ENCODE measurements at places on chromosomes 5 and 9.

- DNase-seq, result no peak
These were observed 89.5 kb upstream of the ARRDC3 start for GRCh38 chr5:91472631-91473030.

DNA sequence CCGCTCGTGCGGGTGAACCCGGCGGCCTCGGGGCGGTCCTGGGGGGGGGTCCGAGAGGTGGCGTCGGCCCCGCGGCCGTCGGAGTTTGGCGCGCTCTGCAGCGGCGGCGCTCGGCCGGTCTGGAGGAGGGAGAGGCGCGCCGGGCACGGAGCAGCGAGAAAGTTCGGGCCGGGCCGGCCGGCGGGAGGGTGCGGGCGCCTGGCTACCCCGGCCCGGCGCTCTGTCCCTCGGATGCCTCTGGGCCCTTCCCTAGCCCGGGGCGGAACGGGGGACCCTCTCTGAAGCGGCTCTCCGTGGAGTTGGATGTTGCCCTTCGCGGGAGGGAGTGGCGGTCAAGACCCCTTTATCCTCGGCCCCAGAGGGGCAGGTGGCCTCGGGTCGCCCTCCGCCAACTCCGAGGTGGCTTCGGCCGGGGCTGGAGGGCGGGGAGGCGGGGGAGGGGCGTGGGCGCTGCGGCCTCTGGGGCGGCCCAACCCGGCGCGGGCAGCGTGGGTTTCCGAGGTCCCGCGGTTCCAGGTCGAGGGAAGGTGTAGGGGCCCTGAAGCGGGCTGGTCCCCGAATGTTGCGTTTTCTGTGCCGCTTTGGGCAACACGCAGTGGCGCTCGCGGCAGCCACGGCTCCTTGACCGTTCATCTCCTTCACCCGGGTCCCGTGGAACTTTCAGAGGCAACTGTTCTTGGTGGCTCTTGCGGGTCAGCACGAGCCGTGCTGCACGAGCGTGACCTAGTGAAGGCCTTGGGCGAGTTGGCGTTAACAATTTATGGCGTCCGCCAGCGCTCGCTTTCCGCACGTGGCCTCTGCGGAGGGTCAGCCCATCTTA lies 290.5 kb downstream of the DOCK8 start:
- DNase-seq, result no peak

DNA sequence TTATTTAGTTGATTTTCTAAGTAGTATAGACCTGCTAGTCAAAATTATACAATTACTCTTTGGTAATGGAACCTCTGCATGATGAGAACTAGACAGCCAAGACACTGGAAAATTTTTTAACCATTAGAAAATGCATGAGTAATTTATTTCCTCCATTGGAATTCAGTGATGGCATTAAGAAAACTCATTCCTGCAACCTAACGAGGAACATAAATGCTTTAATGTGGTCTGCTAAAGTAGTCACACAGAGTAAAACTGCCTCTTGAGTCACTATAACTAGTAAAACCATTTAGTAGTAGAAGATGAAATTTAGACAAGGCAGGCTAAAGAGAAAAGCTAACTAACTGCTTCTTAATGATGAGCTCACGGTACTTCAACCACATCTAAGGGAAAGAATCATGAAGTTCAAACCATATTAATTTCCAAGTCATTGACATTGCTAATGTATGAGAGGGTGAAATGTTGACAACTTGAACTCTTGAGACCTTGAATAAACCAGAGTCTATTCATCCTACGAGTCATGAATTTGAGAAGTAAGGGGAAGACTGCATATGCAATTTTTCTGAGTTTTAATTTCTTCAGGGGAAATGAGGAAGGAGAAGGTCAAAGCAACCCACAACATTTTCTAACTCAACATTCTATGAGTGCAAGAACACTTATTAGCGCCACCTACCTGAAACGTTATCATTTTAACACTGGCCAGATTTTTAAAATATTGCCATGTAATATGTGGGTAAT lies 74.4 kb downstream of the GLIS3 start:
- DNase-seq, result no peak

DNA sequence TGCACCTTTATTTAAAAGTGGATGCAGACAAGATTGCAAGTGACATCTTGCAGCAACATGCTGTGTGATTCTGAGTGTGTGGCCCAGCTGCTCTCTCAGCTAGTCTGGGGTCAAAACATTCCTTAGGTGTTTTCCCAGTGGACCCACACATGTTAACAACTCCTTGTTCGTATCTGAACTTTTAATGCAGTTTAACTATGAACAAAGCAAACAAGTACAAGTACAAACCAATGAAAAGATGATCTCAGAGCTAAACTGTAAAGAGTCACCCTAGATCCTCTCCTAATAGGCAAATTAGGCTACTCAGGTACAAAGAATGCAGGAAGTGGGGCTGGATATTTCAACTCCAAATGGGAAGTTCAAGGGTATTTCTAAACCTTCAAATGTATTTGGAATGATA lies 108.4 kb downstream of the ENTREP1 start:
- no peak for DNase-seq

DNA sequence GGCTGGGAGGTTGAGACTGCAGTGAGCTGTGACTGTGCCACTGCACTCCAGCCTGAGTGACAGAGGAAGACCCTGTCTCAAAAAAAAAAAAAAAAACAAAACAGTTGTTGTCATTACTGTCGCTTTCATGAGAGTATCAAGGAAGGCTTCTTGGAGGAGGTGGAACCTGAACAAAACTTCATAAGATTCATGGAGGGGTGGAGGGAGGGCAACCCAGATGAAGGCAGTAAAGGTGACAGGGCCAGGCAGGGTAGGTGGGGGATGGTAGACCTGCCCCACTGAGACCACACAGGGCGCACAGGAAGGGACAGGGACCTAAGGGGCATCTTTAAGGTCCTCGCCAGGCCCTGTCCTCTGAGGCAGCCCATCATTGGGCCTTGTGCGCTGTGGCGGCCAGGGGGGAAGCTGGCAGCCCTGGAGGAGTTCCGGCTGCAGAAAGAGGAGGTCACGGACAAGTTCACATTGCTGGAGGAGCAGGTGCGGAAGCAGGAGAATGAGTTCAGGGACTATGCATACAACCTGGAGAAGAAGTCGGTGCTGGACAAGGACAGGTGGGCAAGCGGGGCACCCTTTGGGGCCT lies 3.5 kb downstream of the CFAP157 start:
- DNase-seq, result no peak

GRCh38 chr9:88435336-88435735 lies 47.1 kb downstream of the SPIN1 start:
- no peak for DNase-seq

DNA sequence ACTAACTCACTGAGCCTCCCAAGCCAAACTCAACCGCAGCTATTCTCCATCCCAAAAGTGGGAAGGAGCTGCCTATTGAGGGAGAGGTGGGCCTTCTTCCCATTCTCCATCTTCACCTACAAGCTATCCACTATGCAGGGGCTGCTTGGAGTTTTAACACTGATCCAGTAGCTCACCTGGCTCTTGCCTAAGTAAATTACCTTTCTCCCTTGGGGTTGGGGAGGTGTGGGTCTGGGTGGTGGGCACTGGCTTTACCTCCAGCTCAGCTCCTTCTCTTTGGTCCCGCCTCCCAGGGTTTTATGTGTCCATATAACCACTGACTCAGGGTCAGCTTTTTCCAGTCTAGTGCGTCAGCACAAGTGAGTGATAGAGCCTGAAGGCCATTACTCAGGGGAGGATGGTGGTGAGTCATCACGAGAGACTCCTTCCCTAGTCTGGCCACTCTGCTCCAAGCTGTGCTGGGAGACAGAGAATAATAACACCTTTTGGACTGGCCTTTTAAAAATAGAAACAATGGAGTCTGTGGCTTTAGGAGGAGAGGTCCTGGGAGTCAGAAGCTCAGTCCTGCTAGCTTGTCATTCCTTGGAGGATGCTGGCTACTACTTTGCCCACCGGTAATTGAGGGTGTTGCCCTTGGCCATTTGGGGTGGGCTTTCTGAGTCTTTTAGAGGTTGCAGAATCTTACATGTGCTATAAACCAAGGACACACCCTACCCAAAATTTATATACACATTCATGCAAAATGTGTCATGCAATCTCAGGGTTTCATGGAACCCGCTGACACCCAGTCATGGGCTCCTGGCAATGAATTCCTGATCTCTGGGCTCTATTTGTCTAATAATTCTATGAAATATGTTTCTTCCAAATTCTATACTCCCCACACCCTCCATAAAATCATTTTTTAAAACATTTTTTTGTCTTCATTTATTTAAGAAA lies 35.6 kb upstream of the ATP6V1G1 start:
- no peak for DNase-seq

DNA sequence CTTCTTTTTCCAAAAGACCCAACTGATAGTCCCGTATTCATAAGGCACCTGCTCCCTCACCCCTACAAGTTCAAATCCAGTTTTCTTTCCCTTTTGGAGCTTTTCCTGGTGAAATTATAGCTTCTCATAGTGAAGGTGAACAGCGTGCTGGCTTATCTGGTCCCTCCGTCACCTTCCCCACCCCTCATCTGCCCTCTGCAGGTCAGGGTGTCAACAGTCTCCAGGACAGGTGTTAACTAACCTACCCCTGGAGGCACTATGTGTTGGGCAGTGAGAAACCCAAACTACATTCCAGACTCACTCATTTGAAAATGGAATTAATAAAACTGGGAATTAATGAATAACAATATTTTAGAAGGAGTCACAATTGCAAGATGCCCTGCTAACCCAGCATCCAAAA lies 109.0 kb upstream of the TAS2R1 start:
- DNase-seq, result no peak

DNA sequence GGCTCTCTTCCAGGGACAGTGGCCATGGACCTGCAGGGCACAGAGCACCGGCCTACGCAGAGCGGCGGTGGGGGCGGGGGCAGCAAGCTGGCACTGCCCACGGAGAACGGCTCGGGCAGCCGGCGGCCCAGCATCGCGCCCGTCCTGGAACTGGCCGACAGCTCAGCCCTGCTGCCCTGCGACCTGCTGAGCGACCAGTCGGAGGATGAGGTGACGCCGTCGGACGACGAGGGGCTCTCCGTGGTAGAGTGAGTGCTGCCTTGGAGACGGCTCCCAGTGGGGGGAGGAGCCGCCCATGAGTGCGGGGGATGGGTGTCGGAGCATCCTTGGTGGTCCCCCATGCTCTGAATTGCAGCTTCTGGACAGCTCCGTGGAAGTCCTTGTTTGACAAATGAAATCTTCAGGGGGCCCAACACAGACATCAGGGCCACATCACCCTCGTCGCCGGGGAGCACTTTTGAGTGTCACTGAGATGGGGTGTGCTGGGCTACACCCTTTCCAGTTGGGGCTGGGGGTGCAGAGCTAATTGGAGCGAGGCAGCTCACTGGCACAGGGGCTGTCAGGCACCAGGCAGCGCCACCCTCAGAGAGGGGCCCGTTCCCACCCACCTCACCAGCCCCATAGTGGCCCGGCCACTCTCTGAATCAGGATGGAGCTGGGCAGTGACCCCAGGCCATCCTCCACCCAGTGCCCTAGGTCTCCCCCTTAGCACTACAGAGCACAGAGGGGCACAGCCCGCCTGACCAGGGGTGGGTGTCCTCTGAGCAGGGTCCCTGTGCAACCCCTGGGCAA lies 70.9 kb downstream of the KCNT1 start:
- DNase-seq, result no peak

GRCh38 chr9:93134740-93135444 lies 841 bp upstream of the NINJ1 start:
- DNase-seq, result no peak

- DNase-seq, result no peak
These were observed 14.7 kb upstream of the ADRB2 start for GRCh38 chr5:148811756-148812155.

- DNase-seq, result no peak
These were observed 171.0 kb downstream of the RMI1 start for GRCh38 chr9:84151640-84152039.

DNA sequence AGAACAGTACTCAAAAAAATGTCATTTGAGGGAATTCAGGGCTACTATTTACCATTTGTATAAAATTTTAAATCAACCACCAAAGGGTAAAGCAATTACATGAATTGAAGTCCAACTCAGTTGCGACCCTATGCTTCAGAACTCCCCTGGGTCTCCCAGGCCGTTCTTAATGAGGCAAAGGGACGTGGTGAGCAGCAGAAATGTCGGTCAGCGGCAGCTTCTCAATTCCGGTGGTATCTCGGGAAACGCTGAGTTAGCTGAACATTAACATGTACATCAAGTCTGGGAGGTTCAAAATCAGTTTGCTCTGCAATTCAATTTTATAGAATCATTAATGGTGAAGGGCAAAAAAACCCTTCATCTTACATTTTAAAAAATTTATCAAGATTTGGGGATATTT lies 173.2 kb downstream of the DIRAS2 start:
- DNase-seq, result no peak

DNA sequence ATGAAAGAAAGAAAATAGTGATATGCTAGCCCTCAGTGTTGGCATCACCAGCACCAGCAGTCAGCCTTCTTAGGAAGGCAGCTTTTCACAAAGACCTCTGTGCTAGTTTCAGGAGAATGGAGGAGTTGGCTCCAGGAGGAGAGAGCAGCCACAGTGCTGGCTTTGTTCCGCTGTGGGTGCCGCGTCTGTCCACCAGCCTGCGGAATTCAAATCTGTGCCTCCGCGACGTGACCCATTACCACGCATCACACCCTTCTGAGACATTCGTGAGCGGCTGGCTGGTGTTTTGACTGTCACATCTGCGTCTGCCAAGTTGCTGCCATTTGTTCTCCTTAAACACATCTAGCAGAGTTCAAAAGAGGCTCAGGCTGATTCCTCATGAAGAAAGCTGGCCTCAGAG lies 34.4 kb downstream of the SNX18 start:
- DNase-seq, result no peak

DNA sequence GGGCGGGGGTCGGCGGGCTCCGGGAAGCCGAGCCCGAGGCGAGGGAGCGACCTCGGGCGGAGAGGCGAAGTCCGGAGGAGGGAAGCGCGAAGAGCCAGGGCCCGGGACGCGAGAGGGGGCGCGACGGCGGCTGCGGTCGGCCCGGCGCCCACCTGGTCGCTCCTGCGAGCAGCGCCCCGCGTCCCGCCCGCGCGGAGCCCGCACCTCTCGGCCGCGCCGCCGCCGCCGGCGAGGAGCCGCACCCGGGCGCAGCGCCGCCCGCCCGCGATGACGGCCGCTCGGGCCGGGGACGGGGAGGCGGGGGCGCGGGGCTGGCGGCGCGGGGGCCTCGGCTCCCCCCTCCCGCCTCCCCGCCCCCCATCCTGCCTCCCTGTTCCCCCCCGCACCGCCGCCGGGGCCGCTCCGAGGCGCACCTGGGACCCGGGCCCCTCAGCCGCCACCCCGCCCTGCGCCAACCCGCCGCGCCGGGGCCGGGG lies 2.6 kb downstream of the NR5A1 start:
- DNase-seq, result no peak

DNA sequence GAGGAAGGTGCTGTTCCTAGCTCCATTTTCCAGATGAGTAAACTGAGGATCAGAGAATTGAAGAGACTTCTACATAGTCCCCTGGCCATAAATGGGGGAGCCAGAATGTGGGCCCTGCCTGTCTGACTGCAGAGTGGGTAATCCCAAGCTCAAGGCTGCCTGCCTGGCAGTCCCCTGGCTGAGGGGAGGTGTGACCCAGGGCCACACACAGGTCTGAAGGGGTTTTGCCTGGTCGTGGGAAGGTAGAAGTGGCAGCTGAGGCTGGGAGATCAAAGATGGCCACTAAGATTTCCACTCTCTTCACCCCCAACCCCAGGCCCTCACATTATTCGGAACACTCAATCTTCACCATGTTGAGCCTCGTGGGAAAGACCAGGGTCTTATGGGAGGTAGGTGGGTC lies 176.3 kb downstream of the MACROH2A1 start:
- DNase-seq, result no peak
